T-helper 9 cell (primary cell): ENCODE measurements at places on chromosomes 2 and 18.

- DNase-seq: no peak
Measured at GRCh38 chr2:172011812-172012575, 12.2 kb downstream of the METAP1D start.

DNA sequence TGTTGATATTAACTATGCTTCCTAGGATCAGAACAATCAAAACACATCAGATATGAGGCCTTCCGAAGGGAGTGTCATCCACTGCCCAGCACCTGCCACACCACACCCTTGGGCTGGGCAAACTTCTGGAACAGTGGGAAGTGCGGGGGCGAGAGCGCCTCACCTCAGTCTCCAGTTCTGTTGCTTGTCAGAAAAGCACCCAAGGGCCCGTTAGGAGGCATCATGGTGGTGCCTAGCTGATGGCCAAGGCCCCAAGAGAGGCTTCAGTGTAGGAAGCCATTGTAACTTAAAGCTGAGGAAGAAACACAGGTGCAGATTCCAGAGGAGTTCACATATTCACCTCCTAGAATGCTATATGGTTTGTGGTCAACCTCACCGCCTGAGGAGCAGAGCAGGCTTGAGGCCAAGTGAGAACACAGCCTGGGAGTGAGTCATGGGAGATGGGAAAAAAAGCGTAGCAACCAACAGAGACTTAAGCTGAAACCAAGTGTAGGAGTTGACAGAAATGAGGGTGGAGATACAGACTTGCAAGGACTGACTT lies 85.1 kb upstream of the ATL2 start:
- no peak for DNase-seq

DNA sequence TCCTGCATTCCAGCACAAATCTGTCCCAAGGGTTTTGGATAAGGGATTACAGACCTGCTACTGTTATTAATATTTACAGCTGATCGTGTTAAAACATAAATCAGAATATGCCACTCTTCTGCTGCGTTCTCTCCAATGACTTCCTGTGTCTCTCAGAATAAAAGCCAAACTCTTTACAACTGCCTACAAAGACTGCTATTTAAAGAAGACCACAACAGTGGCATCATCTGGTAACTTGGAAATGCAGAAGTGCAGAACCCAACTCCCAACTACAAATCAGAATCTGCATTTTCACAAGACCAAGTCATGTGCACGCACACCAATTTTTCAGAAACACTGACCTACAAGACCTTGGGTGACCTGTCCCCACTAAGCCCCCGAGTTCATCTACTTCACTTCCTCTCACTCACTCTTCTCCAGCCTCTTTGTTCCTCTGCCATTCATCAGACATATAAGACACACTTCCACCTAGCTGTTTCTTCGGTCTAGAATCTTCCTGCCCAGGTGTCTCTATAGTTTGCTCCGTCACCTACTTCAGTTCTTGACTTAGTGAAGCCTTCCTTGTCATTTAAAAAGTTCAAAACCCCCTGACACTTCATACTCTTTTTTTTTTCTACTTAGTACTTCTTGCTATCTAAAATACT lies 36.0 kb downstream of the CHN1 start:
- DNase-seq: no peak

DNA sequence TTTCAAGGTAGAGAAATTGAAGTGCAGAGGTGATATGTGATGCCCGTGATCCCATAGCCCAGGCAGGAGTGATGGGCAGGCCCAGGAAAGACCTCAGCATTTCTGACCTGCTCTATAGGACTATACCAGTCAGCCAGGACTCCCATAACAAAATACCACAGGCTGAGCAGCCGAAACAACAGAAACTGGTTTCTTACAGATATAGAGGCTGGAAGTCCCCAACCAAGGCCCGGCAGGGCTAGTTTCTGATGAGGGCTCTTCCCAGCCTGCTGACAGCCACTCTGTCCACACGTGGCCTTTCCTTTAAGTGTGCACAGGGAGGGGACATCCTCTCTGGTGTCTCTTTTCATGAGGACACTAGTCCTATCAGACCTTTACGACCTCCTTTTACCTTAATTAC lies 104.2 kb upstream of the AGAP1 start:
- DNase-seq: no peak

- DNase-seq: no peak
Measured at GRCh38 chr2:170836027-170836426, 19.3 kb downstream of the GAD1 start.

GRCh38 chr2:29775937-29776336 lies 145.4 kb downstream of the ALK start:
- no peak for DNase-seq

DNA sequence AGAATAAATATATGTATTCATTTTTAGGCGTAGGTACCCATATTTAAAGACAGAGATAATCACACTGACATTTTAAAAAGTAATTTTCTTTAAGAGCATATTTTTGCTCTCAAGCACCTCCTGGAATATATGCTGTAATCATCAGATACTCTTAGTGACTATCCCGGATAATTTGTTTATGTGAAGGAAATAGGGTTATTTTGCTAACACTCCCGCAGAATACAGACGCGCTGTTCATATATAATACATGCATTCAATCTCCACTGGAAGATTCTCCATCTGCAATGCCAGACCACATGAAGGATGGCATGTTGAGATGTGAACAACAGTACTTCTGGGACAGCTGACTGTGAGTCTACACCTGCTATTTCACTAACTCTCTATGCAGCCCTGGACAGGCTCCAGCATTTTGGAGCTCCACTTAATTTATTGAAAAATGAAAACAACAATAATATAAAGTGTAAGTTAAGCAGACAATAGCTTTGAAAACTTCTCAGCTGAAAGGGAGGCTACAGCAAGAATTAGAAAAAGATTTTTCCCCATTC lies 430.6 kb downstream of the TMX3 start:
- no peak for DNase-seq

DNA sequence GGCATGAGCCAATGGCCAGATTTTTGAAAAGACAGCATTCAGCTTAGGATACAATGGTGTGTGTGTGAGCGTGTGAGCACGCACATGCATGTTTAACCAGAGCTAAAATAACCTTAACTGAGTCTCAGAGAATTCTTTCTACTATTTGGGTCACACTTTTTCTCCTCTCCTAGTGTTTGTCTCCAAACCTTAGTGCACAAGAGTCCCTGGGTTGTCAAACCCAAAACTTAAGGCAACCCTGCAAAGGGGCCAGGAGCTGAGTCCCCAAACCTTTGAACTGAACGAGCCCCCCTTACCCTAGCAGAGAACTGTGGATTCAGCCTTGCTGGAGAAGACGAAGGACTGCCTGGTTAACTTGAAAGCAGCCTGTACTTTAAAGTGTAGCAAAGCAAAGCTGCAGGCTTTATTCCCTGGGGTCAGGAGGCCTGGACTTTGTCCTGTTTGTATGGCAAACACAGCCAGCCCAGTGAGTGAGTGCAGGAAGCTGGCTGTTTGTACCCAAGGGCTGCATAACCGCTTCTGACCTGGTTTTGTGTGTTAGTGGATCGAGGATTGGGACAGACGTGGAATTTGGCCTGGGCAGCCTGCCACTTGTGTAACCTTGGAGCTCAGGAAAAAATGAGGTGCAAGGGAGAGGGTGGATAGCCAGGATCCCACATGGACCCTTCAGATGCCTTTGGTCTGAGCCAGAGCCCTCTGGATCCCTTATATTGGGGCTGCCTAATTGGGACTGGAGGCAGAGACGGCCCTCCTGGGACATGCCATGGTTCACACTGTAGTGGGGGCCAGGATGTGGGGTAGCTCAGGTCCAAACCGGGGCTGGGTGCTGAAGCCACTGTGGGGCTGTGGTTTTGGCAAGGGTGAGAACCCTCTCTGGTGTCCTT lies 6.4 kb upstream of the PSMD1 start:
- DNase-seq: no peak
